Tibial artery (tissue), 4 donors: ENCODE measurements at places on chromosomes 12 and 14.

GRCh38 chr14:21109377-21110138, 8.7 kb downstream of the TMEM253 start:
- no peak for DNase-seq

GRCh38 chr12:4005851-4006430, 132.7 kb upstream of the PARP11 start:
- DNase-seq: no peak

DNA sequence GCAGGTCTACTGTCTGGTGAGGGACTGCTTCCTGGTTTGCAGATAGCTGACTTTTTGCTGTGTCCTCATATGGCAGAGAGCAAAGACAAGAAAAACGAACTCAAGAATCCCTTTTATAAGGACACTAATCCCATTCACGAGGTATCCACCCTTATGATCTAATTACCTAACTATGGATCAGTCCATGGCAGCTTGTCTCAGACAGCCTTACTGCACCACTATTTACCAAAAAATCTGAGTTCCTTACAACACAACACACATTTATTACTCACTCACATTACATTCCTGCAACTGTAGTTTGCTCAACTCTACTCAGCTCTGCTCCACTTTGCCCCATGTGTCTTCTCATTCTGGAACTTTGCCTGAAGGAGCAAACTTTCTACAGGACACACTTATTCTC, 10.1 kb upstream of the SLC6A15 start:
- DNase-seq: no peak

DNA sequence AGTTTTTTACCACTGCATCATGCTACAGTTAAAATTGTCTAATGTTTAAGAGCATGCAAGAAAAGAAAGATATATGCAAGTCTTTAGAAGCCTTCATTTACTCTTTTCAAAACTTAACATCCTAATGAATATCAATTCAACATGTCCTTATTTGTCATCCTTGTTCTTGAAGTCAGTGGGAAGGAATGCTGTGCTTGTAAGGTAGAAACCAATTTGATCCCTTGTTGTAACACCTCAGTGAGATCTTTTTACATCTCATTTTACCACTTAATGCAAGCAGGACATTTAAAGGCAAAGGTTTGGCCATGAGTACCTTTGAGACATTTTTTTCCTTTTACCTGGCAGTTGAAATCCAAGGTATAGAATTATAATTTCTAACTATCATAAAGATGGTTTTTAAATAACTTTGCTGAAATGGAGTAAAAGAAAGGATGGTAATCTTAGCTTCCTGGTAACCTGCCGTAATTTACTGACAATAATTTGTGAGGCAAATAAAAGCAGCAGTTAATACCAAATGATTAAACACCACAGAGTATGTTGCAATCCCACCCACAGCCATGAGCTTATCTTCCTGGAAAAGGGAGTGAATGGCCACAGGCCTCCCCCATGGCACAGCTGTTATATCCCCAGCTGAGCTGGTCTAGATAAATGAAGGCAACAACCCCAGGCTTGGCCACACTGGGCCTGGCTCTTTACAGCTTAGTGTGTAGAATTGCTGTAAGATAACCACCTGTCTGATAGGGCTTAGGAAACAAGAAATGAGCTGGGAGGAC, 33.2 kb upstream of the STRN3 start:
- peak; percentile 45 for DNase-seq

- no peak for DNase-seq
These were observed 92.3 kb downstream of the NTF3 start for GRCh38 chr12:5524116-5524768.

DNA sequence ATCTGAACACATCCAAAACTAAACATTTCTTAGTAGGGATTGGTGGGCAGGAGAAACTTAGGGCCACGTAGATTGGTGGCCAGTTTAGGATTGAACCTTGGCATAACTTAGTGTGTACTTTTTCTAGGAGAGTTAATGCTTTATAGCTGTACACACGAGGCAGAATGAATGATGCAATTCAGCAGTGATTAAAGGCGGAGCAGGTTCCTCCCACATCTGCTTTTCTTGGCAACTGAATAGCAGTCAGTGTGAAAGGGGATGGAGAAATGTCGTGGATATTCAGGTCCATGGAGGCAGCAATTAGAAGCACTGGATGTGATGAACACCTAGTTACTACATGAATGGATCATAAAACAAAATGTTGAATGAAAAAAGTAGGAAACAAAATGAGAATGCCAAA, 493.8 kb downstream of the FUT8 start:
- DNase-seq: no peak

DNA sequence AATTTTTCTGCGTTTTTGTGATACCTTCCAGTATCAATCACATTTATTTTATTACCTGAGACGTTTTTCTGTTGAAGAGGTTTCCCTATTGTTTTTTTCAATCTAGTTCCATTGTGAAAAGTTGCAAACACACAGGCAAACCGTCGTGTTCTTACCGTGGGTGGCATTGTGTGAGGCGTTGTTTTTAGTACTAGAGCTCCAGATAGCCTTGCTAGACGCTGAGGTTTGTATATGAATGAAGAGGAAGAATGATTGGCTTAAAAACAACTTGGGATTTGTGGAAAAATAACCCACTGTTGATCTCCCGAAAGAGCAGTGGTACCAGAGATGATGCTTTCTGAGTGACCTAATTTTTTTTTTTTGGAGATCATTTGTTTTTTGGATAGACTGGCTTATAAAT, 1.0 kb downstream of the SOCS4 start:
- DNase-seq: no peak

GRCh38 chr12:129704232-129704830, 199.5 kb downstream of the TMEM132D start:
- no peak for DNase-seq

- DNase-seq: no peak
These were observed 26.3 kb upstream of the ANO2 start for GRCh38 chr12:5971194-5971850.
